Mesenchymal stem cell (in vitro differentiated cells and primary cell): ENCODE measurements at places on chromosomes 5 and 9.

DNA sequence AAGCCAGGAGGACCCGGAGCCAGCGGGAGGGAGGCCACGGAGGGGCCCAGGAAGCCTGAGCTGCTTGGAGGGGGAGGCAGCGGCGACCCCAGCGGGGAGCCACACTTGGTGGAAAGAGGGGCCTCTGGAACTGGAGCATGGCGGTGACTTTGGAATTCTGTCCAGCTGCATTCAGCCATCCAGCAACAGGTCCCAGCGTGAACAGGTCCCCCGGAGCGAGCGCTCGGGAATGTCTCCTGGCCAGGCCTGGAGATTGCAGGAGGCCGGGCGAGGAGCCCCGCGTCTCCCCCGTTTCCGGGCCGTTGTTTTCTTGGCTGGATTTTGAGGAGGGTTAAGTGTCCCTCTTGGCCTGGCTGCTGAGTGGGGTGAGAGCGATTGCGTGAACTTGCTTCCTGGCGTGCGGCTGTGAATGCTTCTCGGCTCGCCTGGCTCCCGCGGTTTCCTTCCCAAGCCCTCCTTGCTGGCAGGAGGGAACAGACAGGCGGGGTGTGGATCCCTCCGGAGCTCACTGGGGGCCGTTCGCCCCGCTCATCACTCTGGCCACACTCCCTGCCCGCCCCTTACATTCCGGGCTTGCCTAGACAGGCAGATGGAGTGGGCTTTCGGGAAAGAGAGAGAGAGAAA is 125.3 kb upstream of the IRX4 start:
- no peak for DNase-seq

- no peak for DNase-seq
Measured at GRCh38 chr5:89204756-89205155, 321.8 kb upstream of the MEF2C start.

DNA sequence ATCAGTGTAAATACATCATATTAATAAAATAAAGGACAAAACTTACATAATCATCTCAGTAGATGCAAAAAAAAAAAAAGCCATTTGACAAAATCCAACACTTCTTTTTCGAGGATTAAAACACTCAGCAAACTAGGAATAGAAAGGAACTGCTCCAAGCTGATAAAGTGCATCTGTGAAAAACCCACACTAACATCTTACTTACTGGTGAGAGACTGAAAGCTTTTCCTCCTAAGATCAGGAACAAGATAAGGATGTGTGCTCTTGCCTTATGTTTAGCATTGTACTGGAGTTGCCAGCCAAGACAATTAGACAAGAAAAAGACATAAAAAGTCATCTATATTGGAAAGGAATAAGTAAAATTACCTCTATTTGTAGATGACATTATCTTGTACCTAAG is 120.2 kb upstream of the SAP30L start:
- DNase-seq: no peak

DNA sequence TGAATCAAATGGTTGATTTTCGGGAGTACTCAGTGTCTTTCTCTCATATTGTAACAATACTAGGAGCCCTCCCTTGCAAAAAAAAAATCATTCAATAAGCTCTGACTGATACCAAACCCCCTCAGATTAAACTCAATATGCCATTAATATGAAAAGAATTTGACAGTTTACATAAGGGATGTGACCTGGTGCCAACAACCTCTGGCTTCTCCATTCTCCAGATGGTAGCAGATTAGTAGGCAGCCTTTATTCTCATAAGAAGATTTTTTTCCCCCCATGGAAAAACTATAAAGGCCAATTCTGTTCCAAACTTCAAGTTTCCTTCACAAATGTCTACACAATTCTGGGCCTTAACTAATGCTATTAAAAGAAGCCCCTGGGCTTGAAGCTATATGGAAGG is 96.5 kb downstream of the EFNA5 start:
- no peak for DNase-seq

DNA sequence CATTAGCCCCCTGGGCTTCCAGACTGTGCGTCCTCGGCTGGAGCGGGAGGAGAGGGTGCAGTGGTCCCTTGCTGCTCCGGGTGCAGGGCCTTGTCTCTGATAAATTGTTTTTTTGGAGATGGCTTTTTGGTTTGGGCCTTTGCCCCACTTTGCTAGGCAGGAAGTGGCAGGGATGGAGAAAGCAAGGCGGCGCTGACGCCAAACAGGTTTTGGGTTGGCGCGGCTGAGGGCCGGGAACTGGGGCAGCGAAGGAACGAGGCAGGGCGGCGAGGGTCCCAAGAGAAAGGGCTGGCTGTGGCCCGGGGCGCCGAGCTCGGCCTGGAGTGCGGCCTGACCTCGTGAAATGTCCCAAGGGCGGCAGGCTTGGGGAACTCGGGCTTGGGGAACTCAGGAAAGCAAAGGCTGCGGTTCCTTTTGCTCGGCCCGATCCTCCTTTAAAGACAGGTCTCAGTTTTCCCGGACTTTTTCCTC is 4.1 kb downstream of the LHX2 start:
- DNase-seq: no peak

- no peak for DNase-seq
Measured at GRCh38 chr5:150035139-150035895, 34.8 kb downstream of the HMGXB3 start.

DNA sequence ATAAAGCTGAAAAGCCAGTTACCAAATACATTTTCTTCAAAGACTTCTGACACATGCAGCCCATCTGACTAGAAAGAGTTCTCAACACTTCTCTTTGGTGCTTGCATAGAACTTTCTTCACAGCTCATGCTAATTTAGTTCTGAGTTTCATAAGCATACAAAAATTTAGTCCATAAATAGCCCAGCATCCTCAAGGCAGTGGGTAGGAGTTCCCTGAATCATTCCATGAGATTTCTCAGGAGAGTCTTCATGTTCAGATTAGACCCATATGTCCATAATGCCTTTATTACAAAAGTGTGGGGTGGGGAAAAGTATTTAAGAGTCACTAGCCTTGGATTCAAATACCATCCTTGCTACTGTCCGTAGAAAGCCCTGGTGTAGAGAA is 290.2 kb upstream of the RGMB start:
- DNase-seq: peak; percentile 6

DNA sequence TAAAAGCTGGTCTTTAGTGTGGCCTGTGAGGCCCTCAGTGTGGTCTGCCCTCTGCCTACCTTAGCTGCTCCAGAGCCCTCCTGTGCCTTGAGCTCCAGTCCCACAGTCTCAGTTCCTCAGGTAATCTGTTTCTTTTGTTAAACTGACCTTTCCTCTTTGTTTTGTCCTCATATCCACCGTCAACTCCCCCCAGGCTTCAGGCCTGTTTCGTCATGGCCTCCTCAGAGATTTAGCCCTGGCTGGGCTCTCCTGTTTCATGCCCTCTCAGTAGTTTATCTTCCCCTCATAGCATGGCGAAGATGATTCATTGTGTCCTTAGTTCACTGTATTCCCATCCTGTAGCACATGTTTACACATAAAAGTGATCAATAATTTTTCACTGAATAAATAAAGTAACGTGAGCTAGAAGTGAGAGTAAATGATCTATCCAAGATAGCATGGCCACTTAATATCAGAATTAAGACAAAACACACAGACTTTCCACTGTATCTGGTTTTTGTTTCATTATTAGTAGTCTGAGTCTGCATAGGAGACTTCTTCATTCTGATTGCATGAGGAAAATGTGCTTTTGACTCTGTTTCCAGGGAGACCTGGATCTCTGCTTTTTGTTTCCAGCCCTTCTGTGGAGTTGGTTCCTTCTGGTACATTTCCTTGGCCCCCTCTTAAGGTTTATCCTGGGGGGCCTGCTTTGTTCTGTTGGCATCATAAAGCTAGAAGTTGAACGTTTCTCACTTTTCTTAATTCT is 70.5 kb downstream of the SNX24 start:
- DNase-seq: peak; percentile 45

- DNase-seq: peak; percentile 45
Measured at GRCh38 chr9:114696814-114697544, 15.0 kb upstream of the TEX48 start.

DNA sequence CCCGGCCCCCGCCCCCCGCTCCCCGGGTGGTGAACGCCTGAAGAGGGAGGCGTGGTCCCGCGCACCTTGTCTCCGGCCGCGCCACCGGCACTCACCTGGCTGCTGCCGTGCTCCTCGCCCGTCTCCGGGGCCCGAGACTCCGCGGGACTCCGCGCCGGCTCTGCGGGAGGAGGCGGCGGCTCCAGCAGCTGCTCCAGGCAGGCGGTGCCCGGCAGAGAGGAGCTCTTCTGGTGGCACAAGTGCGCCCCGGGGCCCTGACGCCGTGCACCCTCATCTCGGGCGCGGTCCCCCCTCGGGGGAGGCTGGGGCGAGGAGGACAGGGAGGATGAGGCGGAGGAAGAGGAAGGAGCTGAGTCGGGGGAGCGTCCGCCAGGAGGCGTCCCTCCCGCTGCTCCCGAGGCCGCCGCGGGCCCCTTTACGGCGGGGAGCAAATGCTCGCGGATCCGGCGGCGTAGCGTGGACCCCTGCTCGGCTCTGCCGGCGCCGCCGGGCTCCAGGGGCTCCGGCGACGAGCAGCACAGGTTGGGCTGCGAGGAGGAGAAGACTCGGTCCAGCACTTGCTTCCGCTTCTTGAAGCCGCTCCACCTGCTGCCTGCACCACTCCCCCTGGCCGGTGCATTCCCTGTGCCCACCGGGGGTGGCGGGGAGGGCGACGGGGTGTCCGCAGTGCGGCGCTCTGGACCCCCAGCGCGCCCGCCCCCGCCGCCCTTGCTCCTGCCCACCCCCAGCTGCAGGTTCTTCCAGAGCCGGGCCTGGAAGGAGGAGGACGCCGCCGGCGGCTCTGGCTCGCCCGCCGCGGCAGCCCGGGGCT is 928 bp downstream of the MCTP1 start:
- peak; percentile 14 for DNase-seq

- no peak for DNase-seq
Measured at GRCh38 chr5:14851050-14851419, 20.5 kb downstream of the ANKH start.

- DNase-seq: no peak
Measured at GRCh38 chr5:179373961-179374505, 28.8 kb upstream of the ADAMTS2 start.

DNA sequence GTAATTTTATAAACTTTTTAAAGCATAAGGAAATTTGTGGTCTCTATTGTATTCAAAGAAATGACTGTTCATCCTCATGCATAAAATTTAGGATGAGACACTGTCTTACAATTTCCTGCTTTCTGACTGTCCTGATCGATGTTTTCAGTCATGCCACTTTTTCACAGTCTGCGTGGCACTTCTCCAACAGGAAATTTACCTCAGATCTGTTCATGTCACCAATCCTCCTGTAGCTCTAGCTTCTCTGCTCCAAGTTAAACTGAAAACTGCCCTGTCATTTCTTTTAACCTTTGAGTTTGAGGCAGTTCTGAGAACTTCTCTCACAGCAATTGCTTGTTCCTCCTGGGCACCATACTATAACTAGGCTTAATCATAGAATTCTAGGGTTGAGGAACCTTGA is 455.1 kb downstream of the EFNA5 start:
- DNase-seq: no peak

DNA sequence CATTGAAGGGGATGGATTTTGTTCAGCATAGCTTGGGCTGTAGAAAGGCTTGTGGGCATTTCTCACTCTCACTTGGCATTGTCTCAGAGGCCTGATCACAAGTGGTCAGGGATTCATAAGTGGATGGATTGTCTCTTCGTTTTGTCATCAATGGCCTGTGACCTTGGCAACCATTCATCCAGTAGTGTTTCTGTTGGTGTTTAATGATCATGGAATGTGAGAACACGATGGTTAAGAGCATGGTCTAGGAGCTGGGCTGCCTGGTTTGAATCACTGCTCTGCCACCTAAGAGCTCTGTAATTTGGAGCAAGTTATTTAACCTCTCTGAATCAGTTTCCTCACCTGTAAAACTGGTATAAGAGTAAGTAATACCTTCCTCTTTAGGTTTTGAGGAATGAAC is 430.1 kb upstream of the MEF2C start:
- peak; percentile 80 for DNase-seq

GRCh38 chr9:135887021-135887507 is 20.3 kb downstream of the CAMSAP1 start:
- DNase-seq: peak; percentile 51

GRCh38 chr9:130129432-130130061 is 42.7 kb upstream of the NCS1 start:
- DNase-seq: peak; percentile 43
